K562 (cell line): ENCODE measurements at places on chromosomes 12 and 14. TPM values are rescaled to one million over a fixed set of nuclear protein-coding genes. Genes with fewer than 3 reads are reported as not detected.

DNA sequence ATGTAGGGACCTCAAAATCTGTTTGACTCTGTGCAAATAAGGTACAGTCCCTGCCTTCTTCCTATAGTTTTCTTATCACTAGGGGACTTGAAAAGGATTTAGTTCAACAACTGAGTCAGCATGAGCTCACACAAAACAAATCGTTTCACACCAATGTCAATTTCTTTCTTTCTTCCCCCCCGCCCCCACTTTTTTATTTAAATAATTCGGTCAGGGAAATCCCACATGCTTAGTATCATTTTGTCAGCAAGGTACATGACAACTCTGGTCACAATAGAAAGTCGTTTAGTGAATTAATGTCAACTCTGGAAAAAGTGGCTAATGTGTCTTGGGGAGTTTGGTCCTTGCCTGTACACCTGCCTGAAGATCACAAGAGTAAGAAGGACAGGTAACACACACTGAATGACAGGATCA lies 232.2 kb upstream of the PLEKHG7 start:
- no peaks in the 10 kb centered on the region for H3K27me3 ChIP-seq
- H3K36me3 ChIP-seq: no peaks in the 10 kb centered on the region
- no peak for DNase-seq
- H3K27ac ChIP-seq: no peak overlapping the region

Gene SDSL
- 11.0 and 13.4 TPM in 2 replicates for polyA plus RNA-seq

DNA sequence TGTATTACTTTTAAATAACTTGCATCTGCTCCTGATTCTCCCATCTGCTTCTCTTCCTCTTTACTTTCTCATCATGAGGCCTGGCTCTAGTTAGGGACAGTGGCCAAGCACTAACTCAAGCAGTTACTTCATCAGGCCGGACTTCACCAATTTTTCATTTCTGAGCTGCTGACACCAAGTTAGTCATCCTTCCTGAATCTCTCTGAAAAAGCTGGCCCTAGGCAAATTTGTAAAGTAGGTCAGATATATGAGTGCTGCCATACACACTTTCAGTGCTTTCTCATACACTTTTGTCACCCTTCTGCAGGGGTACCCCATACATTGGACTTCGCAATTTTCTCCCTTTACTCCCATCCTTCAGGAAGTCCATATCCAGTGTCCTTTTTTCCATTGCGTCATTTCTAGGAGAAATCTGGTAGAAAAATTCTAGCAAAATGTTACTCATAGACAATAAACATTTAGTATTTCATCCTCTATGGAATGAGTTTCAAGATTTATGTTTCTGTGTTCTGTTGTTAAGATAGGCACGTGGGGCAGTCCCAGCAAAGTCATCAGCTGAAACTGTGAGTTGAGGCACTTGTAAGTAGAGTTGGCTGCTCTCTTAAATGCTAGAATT lies 276.8 kb upstream of the TMPO start:
- H3K27ac ChIP-seq: no peak overlapping the region
- no peak for DNase-seq
- H3K4me1 ChIP-seq: no peaks in the 10 kb centered on the region
- H3K4me3 ChIP-seq: no peak overlapping the region
- H3K27me3 ChIP-seq: no peaks in the 10 kb centered on the region

DNA sequence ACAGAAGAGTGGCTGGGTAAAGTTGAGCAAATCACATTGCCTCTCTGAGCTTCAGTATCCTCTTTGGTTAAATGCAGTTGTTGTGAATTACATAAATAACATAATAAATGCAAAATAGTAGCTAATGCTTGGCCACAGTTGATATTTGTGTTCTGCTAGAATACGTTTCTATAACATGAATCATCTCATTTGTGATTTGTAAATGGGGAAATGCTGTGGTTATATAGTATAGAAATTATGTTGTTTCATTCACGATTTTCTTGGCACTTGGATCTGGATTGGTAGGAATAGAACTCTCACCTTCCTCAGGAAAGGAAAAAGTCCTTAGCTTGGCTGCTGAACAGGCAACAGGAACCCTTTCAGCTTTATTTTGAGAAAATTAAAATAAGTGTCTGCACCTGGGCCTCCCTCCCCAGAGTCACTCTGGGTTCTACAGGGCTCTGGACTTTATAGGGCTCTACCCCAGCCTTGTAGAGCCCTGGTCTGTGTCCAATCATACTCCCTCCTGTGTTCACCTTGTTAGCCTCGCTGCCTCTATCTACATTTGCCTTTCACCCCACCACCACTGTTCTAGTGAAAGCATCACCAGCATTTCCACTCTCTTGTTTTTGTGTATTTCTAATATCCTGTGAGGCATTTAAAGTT lies 107.7 kb upstream of the BCAT1 start:
- DNase-seq: no peak
- no peaks in the 10 kb centered on the region for H3K27me3 ChIP-seq
- no peak overlapping the region for H3K27ac ChIP-seq
- no peaks in the 10 kb centered on the region for H3K36me3 ChIP-seq

Gene CACNB3
- 1.2 and 1.5 TPM in 2 replicates for polyA plus RNA-seq

GRCh38 chr14:78131201-78131600 lies 39.0 kb upstream of the NRXN3 start:
- H3K4me1 ChIP-seq: no peaks in the 10 kb centered on the region; the same call in 1 of the 2 replicates
- H3K27me3 ChIP-seq: peaks cover 4% of the 10 kb centered on the region
- no peak overlapping the region for H3K27ac ChIP-seq
- H3K36me3 ChIP-seq: no peaks in the 10 kb centered on the region
- DNase-seq: no peak
- H3K4me3 ChIP-seq: no peak overlapping the region

Gene KCNMB4
- polyA plus RNA-seq: 0.11 TPM in 1 of 2 replicates, not detected in the other

DNA sequence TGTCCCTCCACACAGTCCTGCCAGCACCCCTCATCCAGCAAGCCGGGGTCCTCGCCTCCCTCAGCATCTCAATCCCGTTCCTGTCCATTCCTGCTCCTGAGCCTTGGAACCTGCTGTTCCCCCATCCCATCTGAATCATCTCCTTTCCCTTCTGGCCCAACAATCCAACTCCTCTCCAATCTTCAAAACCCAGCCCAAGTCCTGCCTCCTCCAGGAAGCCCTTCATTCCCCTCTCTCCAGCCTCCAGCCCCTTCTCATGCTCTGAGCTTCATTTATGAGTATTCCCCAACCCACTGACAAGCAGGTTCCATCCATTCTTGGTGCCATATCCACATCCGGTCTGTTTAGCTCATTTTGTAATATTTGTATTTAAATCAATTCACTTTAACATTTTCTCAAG lies 128.1 kb downstream of the RIMBP2 start:
- H3K36me3 ChIP-seq: no peaks in the 10 kb centered on the region
- DNase-seq: no peak
- peaks cover 6% of the 10 kb centered on the region for H3K27me3 ChIP-seq
- no peaks in the 10 kb centered on the region for H3K4me1 ChIP-seq

Gene PXN
- polyA plus RNA-seq: 40.7 and 42.2 TPM in 2 replicates

GRCh38 chr14:99192028-99192621 lies 79.9 kb downstream of the BCL11B start:
- H3K4me1 ChIP-seq: no peaks in the 10 kb centered on the region
- no peak overlapping the region for H3K4me3 ChIP-seq
- H3K36me3 ChIP-seq: no peaks in the 10 kb centered on the region
- DNase-seq: no peak
- peaks cover 16% of the 10 kb centered on the region for H3K27me3 ChIP-seq
- H3K27ac ChIP-seq: no peak overlapping the region

Gene ANO2
- polyA plus RNA-seq: 0.08 TPM in 1 of 2 replicates, not detected in the other

- no peak for DNase-seq
- H3K4me3 ChIP-seq: no peak overlapping the region
- no peaks in the 10 kb centered on the region; the same call in 2 of the 3 replicates for H3K36me3 ChIP-seq
- no peaks in the 10 kb centered on the region for H3K27me3 ChIP-seq
- no peak overlapping the region for H3K27ac ChIP-seq
Observed at GRCh38 chr12:108817909-108818308, 39.5 kb downstream of the SSH1 start.

DNA sequence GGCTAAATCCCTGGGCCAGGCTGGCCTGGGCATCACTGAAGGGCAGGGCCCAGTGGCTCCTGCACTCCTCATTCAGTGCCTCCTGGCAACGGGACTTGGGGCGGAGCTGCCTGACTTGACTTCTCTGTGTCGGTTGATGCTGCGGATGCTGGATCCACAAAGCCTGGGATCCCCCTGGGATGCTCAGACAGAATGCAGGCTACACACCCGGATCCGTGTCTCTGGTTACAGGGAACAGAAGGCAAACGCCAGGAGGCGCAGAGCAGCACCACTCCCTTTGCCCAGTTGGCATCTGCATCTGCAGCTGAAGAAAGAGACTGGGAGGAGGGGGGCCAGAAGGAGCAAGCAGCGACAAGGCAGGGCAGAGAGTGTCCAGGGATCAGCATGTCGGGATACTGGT lies 154.5 kb upstream of the FKBP4 start:
- no peak for DNase-seq
- no peaks in the 10 kb centered on the region; the same call in 1 of the 3 replicates for H3K27me3 ChIP-seq
- no peak overlapping the region for H3K4me3 ChIP-seq
- H3K27ac ChIP-seq: no peak overlapping the region
- H3K36me3 ChIP-seq: no peaks in the 10 kb centered on the region

- H3K27me3 ChIP-seq: peaks cover 7% of the 10 kb centered on the region
- H3K4me1 ChIP-seq: peaks cover 6% of the 10 kb centered on the region
- DNase-seq: peak; percentile 23
Observed at GRCh38 chr12:101642115-101643067, 47.6 kb downstream of the MYBPC1 start.

DNA sequence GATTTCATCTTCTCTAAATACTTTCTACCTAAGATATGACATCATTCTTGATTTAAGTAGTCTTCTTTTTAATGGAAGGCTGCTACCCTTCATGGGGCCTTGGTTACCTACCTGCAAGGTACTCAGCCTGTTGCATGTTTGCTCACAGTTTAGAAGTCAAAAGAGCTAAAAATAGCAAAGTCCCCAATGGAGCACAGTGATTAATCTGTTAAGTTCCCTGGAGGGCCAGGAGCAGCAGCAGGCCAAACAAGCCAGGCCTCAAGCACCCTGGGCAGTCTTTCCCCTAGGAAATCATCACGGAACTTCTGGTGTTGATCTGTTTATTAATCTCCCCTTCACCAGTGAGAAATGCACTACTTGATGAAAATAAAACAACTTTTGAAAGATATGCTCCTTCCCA lies 24.0 kb upstream of the SLC8A3 start:
- no peaks in the 10 kb centered on the region for H3K27me3 ChIP-seq
- DNase-seq: no peak
- no peak overlapping the region for H3K4me3 ChIP-seq
- H3K4me1 ChIP-seq: no peaks in the 10 kb centered on the region
- H3K27ac ChIP-seq: no peak overlapping the region

Gene P2RX7
- polyA plus RNA-seq: 0.15 and 0.27 TPM in 2 replicates

Gene DLK1
- 21.4 and 27.5 TPM in 2 replicates for polyA plus RNA-seq

Gene PTCSC3
- polyA plus RNA-seq: not detected in 2 replicates

Gene AKAP6
- 0.38 and 0.48 TPM in 2 replicates for polyA plus RNA-seq

Gene TNS2
- polyA plus RNA-seq: 1.0 and 2.8 TPM in 2 replicates

DNA sequence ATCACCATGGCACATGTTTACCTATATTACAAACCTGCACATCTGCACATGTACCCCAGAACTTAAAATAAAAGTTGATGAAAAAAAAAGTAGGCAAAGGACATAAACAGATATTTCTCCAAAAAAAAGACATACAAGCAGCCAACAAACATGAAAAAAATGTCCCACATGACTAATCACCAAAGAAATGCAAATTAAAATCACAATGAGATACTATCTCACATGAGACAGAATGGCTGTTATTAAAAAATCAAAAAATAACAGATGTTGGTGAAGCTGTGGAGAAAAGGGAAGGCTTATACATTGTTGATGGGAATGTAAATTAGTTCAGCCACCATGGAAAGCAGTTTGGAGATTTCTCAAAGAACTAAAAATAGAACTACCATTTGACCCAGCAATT lies 68.0 kb upstream of the FAR2 start:
- no peak overlapping the region for H3K27ac ChIP-seq
- no peak overlapping the region for H3K4me3 ChIP-seq
- no peaks in the 10 kb centered on the region for H3K4me1 ChIP-seq
- H3K36me3 ChIP-seq: no peaks in the 10 kb centered on the region
- no peaks in the 10 kb centered on the region for H3K27me3 ChIP-seq

Gene KERA
- polyA plus RNA-seq: not detected in 2 replicates

Gene DAO
- polyA plus RNA-seq: not detected in 2 replicates

- no peaks in the 10 kb centered on the region for H3K27me3 ChIP-seq
- H3K4me1 ChIP-seq: no peaks in the 10 kb centered on the region
- H3K36me3 ChIP-seq: no peaks in the 10 kb centered on the region
- no peak for DNase-seq
Observed at GRCh38 chr12:16531621-16532020, 74.3 kb downstream of the LMO3 start.

Gene HIGD1C
- polyA plus RNA-seq: not detected in 2 replicates

DNA sequence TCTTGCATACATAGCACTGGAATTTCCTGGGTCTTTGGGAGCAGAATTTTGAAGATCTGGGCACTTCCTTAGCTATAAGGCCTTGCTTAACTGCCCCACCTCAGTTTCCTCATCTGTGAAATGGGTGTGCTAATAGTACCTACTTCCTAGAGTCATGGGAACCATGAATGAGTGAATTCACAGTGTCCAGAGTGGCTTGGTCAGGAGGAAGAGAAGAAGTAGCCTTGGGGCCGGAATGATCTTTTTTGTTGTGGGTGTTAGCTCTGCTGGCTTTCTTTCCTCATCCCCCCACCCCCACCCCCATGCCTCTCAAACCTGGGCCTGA lies 2.4 kb downstream of the SH2B3 start:
- H3K4me1 ChIP-seq: peaks cover 85% of the 10 kb centered on the region
- H3K27ac ChIP-seq: peak overlapping the region; percentile 92; the same call in 2 of the 3 replicates
- peaks cover 45% of the 10 kb centered on the region for H3K36me3 ChIP-seq
- peak overlapping the region; percentile 93 for H3K4me3 ChIP-seq
- DNase-seq: no peak

- H3K36me3 ChIP-seq: no peaks in the 10 kb centered on the region
- H3K27ac ChIP-seq: no peak overlapping the region
- H3K4me1 ChIP-seq: no peaks in the 10 kb centered on the region
- DNase-seq: no peak
- no peaks in the 10 kb centered on the region for H3K27me3 ChIP-seq
- no peak overlapping the region for H3K4me3 ChIP-seq
Observed at GRCh38 chr12:38721611-38722252, 183.7 kb downstream of the CPNE8 start.

Gene NEDD8
- 328 and 342 TPM in 2 replicates for polyA plus RNA-seq

Gene COQ5
- 30.7 and 31.0 TPM in 2 replicates for polyA plus RNA-seq

Gene FBRSL1
- 27.4 and 32.3 TPM in 2 replicates for polyA plus RNA-seq

DNA sequence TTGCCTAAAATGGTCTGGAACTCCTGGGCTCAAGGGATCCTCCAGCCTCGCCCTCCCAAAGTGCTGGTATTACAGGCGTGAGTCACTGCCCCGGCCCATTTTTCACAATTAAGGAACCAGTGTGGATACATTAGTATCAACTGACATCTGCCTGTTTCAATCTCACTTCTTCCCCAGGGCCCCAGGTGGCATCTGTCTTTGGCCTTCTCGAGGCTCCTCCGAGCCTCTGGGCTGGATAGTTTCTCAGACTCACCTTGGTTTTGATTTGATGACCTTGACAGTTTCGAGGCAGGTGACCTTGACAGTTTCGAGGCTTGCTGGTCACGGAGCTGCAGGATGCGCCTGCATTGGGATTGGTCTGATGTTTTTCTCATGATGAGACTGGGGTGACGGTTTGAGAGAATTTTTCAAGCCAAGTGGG lies 41.0 kb upstream of the NCOR2 start:
- DNase-seq: no peak
- peaks cover 60% of the 10 kb centered on the region for H3K4me1 ChIP-seq
- H3K27me3 ChIP-seq: no peaks in the 10 kb centered on the region
- H3K4me3 ChIP-seq: no peak overlapping the region

Gene CEBPE
- 0.12 and 0.15 TPM in 2 replicates for polyA plus RNA-seq
